ENCODE measurements at places on chromosomes 5 and 9.
A peak's percentile ranks its signal among the peaks of the same experiment; 100 is the strongest.

DNA sequence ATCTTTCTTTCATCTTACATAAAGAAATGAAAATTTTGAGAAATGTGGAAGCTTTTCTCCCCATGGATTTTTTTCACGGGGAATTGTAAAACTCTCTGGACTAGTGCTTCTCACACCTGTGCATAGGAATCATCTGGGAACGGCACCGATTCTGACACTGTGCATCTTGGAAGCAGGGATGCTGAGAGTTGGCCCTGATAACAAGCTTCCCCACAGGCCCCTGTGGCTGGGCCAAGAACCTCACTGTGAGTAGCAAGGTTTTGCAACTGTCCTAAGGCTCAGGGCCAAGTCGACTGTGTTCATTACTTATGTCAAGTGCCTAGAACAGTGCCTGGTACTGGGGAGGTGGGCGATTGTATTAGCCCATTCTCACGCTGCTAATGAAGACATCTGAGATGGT is 107.9 kb upstream of the ICE1 start:
- no peak for DNase-seq

- no peak for DNase-seq
Observed at GRCh38 chr5:112006721-112007120, 249.7 kb upstream of the NREP start.

GRCh38 chr9:20419533-20419932 is 202.8 kb downstream of the MLLT3 start:
- peak; percentile 11 for DNase-seq

DNA sequence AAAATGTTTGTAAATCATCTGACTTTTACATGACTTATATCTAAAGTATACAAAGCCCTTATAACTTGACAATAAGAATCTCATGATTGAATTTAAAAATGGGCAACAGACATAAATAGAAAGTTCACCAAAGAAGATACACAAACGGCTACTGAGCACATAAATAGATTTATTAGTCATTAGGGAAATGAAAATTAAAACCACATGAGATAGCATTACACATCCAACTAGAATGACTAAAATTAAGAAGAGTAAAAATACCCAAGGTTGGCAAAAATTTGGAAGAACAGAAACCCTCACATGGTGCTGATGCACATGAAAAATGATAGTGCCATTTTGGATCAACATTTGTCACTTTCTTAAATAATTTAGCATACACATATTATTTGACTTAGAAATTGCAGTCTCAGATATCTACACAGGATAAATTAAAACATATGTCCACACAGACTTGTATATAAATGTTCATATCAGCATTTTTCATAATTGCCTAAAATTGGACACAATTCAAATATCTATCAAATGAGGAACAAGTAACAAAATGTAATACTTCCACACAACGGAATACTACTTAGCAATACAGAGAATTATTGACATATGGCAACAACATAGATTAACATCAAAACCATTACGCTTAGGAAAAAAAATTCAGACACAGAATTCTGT is 359.1 kb upstream of the DAB2 start:
- no peak for DNase-seq

- DNase-seq, result no peak
Observed at GRCh38 chr5:9716838-9717281, 86.7 kb upstream of the TAS2R1 start.

DNA sequence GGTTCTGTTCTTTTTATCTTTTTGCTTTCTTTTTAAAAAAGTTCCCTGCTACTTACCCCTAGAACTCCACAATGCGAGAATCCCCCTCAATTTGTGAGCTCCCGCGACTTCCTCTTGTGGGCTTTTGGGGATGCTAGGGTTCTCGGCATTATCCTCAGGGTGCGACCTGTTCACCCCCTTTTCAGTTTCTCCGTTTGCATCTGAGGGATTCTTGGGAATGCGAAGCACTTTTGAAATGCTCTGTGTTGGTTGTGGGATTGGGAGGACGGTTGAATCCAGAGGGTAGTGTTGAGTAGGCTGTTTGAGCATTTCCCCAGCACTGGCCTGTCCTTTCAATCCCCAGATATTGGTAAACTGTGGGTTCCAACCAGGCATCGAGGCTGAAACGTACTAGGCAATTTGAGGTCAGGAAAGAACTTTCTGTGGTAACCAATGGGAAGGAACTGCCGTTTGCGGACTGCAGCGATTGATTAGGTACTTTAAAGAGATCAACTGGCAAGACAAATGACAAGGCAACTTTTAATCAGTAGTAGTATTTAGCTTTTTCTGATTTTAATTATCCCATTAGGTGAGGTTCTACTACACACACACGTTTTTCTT is 415 bp downstream of the XRCC4 start:
- DNase-seq, result no peak

GRCh38 chr9:91896097-91896496 is 53.9 kb downstream of the ROR2 start:
- no peak for DNase-seq
